AG10803 (cell line): ENCODE measurements at places on chromosomes 7 and 10.

GRCh38 chr7:8699875-8700624 lies 266.6 kb downstream of the NXPH1 start:
- no peak for DNase-seq

- peak; percentile 38 for DNase-seq
Measured at GRCh38 chr10:93115661-93116383, 42.1 kb downstream of the CYP26A1 start.

DNA sequence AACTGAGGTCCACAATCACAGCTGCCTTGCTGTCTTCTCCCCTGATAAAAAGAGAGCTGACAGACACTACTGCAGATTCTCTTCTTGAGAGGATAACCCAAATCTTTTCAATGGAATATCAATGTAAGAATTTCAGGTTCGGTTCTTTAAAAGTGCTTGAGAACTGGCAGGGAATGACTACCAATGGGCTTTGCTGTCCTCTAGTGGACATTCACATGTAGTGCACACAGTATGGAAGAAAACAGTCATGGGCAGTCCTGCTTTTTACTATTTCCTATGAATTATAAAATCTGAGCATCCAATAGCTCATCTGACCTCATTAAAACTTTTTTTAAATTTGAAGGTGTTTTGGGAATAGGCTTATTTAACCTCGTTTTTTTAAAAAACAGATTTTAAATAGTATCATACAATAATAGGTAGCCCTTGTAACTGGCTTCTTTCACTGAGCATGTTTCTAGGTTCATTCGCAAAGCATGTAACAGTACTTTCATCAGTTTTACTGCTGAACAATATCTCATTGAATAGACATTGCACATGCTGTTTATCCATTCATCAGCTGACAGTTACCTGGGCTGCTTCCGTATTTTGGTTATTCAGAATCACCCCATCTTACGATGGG lies 18.3 kb downstream of the FZD9 start:
- DNase-seq: peak; percentile 59

DNA sequence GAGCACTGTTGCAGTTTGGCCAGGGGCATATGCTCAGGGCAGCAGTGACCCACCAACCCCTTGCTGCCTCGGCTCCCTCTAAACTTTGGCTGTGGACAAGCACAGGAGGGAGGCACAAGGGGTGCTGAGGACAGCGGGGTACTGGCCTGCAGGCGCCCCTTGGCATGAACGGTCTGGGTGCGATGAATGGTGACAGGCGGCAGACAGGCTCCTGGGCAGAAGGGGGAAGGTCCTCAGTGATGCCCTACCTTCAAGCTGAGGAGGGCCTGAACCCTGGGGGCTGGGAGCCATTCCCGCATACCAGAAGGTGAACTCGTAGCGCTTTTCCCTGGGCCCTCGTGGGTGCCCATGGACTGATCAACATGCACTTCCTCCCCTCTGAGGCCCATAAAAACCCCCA lies 567.1 kb downstream of the GRM8 start:
- DNase-seq: no peak

DNA sequence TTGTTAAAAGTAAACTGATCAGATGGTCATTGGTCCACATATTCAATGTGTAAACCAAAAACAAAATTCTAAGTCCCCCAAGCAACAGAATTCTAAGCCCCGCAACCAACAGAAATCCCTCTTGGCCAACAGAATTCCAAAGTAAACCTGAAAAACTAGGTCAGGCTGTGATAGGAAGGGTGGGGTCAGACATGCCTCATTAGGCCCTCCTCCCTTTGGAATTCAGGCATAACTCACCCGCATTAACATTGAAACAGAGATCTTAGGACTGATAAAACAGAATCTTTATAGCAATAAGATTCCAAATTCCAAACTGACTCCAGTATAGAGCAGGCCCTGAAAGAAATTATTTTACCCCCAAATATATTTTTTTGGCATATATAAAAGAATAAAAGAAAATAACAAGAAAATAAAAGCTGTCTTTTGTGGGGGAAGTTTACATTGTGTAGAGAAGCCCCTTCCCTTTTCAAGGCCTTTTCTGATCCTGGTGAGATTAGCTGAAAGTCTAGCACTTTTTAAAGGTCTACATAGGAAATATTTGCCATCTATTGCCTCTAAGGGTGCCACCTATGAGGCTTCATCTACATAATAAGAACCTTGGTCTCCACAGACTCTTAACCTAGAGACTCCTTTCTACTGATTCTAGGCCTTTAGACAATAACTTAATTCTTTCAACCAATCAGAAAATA lies 30.5 kb downstream of the GNAT3 start:
- DNase-seq: peak; percentile 9

GRCh38 chr10:86200269-86200668 lies 166.3 kb downstream of the GRID1 start:
- DNase-seq: no peak
